ENCODE measurements at places on chromosomes 2 and 18.
A peak's percentile ranks its signal among the peaks of the same experiment; 100 is the strongest.

GRCh38 chr18:4720518-4720917, 265.4 kb upstream of the DLGAP1 start:
- DNase-seq = no peak

DNA sequence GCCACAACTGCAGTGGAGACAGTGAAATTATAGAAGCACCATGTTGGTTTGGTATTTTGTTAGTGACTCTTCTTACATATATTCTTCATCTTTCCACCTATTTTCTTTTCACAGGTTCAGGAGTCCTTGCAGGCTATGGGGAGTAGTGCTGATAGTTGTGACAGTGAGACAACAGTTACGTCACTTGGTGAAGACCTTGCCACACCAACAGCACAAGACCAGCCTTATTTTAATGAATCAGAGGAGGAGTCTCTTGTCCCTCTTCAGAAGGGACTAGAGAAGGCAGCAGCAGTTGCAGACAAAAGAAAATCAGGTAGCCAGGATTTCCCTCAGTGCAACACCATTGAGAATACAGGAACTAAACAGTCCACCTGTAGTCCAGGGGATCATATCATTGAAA, 23.6 kb downstream of the ITPRID2 start:
- DNase-seq = no peak

DNA sequence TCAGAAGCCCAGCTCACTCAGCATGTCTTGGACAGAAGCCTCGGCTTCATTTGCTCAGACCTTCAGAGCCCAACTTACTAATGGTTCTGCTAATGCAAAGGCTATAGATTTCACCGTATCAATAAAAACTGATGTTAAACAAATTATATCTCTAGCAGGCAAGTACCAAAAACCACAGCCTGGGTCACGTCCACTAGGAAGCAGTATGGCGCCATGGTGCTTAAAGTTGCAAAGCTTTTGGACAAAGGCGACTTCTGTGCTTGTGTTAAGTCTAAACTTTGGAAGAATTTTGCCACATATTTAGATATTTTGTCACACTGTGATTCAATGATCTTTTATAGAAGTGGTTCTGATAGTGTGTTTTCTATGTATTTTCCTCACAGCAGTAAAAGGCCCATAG, 276.8 kb upstream of the PARD3B start:
- DNase-seq = no peak

- DNase-seq = no peak
Observed at GRCh38 chr2:163733956-163734355, 1.9 kb downstream of the FIGN start.

DNA sequence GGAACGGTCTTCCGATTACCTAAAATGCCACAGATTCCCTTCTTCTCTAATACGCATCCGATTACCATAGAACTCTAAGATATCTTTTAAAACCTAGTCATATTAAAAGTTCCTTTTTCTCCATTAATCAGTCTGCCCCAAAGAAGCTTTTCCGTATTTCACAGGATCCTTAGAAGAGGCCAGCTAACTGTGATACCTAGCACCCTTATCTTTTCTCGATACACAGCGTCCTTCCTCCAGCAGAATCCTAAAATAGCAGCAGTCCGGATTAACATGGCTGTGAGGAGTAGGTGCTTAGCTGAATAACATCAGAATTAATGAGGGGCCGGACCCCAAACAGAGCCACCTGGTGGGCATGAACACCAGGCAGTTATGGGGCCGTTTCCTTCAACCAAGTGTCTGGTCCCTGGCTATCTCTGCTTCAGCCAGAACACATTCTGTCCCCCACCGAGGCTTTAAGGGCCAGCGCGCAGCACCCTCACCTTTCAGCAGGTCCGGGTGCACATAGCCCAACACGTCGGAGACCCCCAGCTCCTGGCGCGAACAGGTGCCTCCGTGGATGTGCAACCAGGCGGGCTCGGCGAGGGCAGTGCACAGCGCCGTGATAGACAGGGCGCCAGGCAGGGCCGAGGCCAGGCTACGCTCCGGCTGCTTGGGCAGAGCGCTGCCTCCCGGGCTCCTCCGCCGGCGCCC, 995 bp downstream of the TMEM127 start:
- DNase-seq = peak; percentile 48

Data from GM19239 (cell line).